Stimulated activated naive B cell treated with anti-CD40 and anti-IgM and Interleukin-4, amounts not matched to agents 10 μg/mL and 1 μg/mL and 100 μg/mL, for 72 hours (primary cell): ENCODE measurements at places on chromosomes 2 and 18.

DNA sequence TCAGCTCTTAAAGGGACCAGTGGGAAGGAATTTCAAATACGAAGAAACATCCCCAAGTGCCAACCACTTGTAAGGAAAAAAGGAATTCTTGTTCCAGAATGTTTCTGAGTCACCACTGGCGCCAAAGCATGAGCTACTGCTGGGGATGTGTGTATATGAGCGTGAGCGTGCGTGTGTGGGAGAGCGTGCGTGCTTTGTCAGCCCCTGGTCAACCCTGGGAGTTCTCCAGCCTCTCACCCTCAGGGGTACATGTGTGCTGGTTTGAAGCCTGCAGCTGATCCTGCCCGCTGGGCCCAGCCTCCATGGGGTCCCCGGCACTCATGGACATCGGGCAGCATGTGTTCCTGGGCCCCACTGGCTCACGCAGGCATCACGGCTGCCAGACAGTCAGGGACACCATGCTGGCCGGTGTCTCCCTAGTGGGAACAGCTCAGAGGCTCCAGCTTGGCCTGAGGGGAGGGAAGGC is 17.1 kb downstream of the HS6ST1 start:
- no peak for DNase-seq

DNA sequence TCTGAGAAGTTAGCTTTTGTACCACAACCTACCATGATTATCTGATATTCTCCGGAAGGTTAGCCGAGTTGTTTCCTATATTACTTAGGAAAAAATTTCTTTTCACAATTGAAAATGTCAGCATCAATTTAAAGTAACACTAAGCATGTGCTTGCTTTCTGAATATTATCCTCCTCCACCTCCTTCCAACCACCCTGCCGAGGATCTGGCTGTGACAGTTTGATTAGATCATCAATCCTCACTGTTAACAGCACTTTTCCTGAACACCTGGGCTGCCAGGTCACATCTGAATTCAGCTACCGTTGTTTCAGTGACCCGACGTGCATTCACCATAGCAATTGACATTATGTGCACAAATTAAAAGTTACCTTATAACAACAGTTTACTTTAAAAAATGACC is 207.0 kb downstream of the ZNF407 start:
- no peak for DNase-seq

- no peak for DNase-seq
These were observed 16.4 kb downstream of the PRKAG3 start for GRCh38 chr2:218815244-218815637.

DNA sequence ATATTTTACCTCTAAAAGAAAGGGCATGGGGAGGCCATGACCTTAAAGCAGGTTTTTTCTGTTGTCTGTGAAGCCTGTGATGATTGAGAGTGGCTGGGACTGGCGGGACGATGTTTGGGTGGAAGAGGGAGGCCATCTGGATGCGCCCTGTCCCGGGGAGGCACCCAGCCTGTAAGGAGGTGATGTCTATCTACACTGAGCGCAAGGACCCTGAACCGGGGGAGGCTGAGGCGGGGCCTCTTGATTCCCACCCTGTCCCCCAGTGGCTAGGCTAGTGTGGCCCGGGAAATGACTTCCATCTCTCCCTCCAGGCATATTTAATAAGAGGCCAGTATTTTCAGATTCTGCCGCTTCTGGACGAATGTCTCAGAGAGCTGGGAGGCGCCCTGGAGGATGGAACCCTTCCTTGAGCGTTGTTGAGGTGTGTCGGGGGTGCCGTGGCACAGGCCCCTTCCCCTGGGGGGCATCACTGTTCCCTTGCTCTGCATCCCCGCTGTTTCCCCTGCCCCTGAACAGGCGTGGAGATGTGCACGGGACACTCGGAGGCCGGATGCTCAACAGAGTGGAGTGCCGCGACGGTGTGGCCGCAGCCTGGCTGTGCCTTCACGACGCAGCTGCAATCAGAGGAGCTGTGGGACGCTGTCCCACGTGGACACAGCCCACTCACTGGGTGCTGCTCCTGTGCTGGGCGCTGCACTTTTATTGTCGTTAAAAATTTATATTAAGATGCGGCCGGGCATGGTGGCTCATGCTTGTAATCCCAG is 185.4 kb downstream of the LDLRAD4 start:
- no peak for DNase-seq

GRCh38 chr2:98601532-98602132 is 6.7 kb downstream of the COA5 start:
- DNase-seq: peak; percentile 19

- no peak for DNase-seq
These were observed 81.5 kb upstream of the FZD7 start for GRCh38 chr2:201952187-201952586.

DNA sequence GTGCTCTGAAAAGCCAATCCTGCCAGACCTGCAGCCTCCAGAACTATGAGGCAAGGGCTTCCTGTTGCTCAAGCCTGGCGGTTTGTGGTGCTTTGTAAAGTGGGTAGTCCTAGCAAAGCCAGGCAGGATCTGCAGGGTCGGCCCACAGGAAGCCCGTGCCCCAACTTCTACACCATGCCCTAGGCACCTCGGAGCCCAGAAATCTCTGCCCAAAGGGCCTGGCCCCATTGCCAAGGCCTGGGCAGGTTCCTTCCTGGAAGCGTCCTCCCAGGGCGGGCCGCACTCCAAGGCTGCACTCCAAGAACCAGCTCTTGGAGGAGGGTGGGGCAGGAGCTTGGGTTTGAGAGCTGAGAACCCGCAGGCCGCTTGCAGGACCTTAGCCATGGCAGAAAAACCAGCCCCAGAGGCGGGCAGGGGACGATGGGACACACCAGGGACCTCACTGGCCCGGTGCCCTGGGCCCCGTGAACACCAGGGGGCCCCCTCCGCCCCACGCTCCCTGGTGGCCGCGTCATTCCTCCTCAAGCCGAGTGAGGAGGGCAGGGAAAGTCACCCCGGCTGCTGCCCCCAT is 37.2 kb upstream of the ID2 start:
- DNase-seq: no peak

- DNase-seq: no peak
These were observed 302.0 kb downstream of the PRKCE start for GRCh38 chr2:45953376-45954027.

DNA sequence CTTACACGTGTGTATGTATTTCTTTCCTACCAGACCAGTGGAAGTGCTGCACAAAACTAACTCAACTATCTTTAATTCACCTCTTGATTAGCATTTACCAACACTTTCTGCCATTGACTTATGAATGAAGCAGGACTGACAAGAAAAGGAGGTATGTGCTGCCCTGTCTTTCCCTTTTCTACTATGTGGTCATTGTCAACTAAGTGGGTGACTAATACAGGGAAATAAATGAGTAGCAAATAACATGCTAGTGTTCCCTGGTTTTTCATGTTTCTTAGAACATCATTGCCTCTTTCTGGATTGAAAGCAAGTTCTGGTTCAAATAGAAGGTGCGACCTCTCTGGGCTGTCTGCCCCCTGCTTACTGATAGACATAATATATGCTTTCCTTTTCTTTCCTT is 58.0 kb downstream of the LINC00305 start:
- no peak for DNase-seq

DNA sequence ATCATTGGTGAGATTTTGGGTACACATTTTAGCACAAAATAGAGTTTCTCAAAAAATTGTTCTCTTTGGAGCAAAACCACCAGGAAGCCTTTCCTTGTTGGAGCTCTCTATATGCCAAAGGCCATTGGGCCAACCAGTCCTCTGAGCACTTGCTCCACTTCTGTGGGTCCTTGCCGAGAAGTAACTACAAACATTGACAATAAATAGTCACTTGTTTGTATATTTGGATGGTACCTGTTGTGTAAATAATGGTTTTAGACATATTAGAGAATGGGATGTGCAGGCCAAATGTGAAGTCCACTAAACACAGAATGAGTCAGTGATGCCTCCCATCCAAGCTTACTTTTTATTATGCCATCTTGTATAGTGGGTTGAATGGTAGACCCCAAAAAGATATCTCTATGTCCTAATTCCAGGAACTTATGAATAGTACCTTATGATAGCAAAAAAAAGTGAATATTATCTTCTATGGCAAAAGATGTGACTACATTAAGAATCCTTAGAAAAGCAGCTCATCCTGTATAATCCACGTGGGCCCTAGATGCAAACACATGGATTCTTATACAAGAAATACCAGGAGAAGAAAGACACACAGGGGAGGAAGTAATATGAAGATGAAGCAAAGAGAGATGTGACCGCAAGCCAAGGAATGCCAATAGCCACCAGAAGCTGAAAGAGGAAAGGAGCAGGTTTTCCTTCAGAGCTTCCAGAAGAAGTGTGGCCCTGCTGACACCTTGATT is 24.6 kb downstream of the SRD5A2 start:
- no peak for DNase-seq

- DNase-seq: no peak
These were observed 135.4 kb downstream of the COL6A3 start for GRCh38 chr2:237278568-237278967.
